ENCODE measurements at places on chromosomes 1 and 21.

GRCh38 chr1:38475624-38476005 lies 384.0 kb downstream of the RRAGC start:
- no peak for DNase-seq

GRCh38 chr1:27099587-27100334 lies 55.2 kb downstream of the SLC9A1 start:
- DNase-seq: peak; percentile 32

- DNase-seq: no peak
Measured at GRCh38 chr21:25895565-25896205, 160.9 kb downstream of the GABPA start.

GRCh38 chr1:186535388-186536133 lies 74.6 kb upstream of the PDC start:
- DNase-seq: no peak

GRCh38 chr1:192303029-192303428 lies 13.8 kb upstream of the RGS21 start:
- no peak for DNase-seq

- DNase-seq: no peak
Measured at GRCh38 chr1:220670365-220670764, 19.8 kb upstream of the C1orf115 start.

DNA sequence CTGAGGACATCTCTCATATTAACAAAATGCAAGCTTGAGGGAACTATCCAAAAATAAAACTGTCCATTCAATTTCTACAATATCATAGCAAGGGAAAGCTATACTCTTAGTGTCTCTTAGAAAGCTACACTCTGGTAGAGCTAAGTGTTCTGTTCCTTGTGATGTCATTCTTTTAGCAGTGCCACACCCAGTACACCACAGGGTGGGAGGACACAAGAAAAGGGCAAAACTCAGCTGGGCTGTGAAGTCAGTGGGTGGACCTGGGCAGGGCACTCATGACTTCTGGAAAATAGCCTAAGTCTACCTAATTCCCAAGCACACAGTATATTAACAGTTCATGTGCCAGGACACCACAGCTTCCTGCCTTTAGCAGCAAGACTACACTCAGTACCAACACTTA lies 42.2 kb upstream of the TNFSF4 start:
- DNase-seq: no peak

DNA sequence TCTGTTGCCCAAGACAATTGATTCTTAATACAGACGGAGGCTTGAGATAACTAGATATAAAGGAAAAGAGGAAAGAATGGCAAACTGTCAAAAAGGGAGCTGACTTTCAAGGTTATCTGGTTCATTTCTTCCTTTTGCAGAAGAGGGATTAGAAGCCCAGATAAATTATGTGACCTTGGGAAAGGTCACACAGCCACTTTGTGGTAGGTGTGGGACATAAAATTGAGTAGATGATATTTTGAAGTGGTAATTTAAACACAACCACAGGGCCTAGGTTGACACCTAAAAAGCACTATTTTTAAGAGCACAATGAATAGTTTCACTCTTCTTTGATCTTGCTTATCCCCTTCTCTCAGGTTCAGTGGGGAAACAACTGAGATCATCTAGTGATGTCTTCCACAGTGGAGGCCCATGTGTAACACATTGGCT lies 16.9 kb upstream of the KIAA0040 start:
- DNase-seq: no peak

- no peak for DNase-seq
Measured at GRCh38 chr1:10989095-10989494, 23.4 kb upstream of the TARDBP start.

GRCh38 chr1:1157033-1157365 lies 16.7 kb upstream of the TTLL10 start:
- no peak for DNase-seq
